ENCODE measurements at places on chromosomes 13 and 19. TPM values are rescaled to one million over a fixed set of nuclear protein-coding genes. Genes with fewer than 3 reads are reported as not detected.

GRCh38 chr13:25203127-25203740 lies 31.1 kb upstream of the AMER2 start:
- DNase-seq: no peak
- no peak overlapping the region for H3K27ac ChIP-seq
- H3K4me1 ChIP-seq: no peaks in the 10 kb centered on the region
- no peaks in the 10 kb centered on the region for H3K27me3 ChIP-seq

GRCh38 chr13:42355092-42355485 lies 83.1 kb downstream of the AKAP11 start:
- DNase-seq: peak; percentile 68
- H3K27ac ChIP-seq: peak overlapping the region; percentile 96
- peak overlapping the region; percentile 54 for H3K4me3 ChIP-seq
- no peaks in the 10 kb centered on the region for H3K27me3 ChIP-seq
- peaks cover 39% of the 10 kb centered on the region for H3K4me1 ChIP-seq

BIVM gene
- 27.7 TPM for total RNA-seq

DNA sequence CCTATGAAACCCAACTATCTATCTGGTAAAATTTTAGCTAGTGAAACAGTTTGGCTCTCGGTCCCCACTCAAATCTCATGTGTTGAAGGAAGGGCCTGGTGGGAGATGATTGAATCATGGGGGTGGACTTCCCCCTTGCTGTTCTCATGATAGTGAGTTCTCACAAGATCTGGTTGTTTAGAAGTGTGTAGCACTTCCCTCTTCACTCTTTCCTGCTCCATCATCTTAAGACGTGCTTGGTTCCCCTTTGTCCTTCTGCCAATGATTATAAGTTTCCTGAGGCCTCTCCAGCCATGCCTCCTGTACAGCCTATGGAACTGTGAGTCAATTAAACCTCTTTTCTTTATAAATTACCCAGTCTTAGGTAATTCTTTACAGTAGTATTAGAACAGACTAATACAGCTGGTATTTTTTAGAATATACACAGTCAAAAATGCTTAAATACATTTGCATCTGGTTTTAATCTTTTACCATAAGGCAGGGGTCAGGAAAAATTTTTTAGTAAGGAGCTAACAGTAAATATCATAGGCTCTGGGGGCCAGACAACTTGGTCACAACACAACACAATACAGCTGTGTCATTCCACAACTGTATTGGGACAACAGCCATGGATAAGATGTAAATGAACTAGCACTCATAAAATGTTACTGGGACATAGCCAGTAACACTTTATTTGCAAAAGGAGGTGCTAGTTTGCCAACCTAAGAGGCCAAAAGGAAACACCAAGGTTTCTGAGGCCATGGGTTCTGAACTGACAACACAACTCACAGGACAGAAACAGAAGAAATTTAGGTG lies 24.3 kb downstream of the DZIP1 start:
- no peaks in the 10 kb centered on the region for H3K36me3 ChIP-seq
- H3K27me3 ChIP-seq: peaks cover 8% of the 10 kb centered on the region
- DNase-seq: no peak
- no peak overlapping the region for H3K4me3 ChIP-seq
- no peaks in the 10 kb centered on the region for H3K4me1 ChIP-seq

ZNF813 gene
- 5.0 TPM for total RNA-seq

DNA sequence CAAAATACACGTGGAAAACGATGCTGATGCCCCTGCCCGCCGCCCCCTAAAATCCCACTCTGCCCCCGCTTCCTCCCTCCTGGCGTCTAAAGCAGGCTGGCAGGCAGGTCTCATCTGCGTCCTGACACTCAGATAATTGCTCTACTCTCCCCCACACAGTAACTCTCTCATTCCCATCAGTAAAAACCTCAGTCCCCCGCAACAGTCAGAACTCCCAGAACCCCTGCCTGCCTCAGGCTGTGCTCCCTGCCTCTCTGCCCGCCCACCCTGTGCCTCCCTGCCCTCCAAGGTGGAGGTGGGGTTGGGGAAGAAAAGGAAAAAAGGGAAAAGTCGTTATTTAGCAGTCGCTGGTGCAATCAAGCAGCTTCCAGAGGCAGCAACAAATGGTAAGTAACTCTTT lies 473.7 kb downstream of the EFNB2 start:
- no peaks in the 10 kb centered on the region for H3K36me3 ChIP-seq
- DNase-seq: no peak
- H3K27me3 ChIP-seq: no peaks in the 10 kb centered on the region
- no peak overlapping the region for H3K4me3 ChIP-seq
- no peaks in the 10 kb centered on the region for H3K4me1 ChIP-seq

DNA sequence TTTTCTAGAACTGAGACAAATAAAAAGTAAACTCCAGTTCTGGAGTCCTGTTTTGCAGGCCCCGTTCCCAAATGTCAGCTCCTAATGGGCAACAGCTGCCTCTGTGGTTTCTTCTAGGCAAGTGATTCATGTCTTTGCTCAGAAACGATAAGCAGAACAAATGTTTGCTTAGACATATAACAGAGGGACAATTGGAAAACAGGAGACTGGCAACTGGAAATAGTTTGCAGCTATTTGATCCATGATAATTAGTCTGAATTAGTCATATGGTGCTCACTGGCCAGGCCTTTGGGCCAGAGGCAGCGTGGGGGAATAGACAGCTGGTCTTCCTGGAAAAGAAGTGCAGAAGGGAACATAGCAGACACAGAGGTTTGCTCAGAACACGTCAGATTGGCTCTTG lies 29.2 kb upstream of the TSHZ3 start:
- no peak overlapping the region for H3K4me3 ChIP-seq
- no peaks in the 10 kb centered on the region for H3K27me3 ChIP-seq
- H3K36me3 ChIP-seq: no peaks in the 10 kb centered on the region
- no peaks in the 10 kb centered on the region for H3K4me1 ChIP-seq

ERICH4 gene
- not detected for total RNA-seq

DAND5 gene
- 0.34 TPM for total RNA-seq

GRCh38 chr19:53982611-53983010 lies 8.8 kb upstream of the CACNG6 start:
- no peak overlapping the region for H3K4me3 ChIP-seq
- H3K27ac ChIP-seq: no peak overlapping the region
- peaks cover 17% of the 10 kb centered on the region for H3K4me1 ChIP-seq
- peaks cover 35% of the 10 kb centered on the region for H3K27me3 ChIP-seq
- DNase-seq: no peak

DNA sequence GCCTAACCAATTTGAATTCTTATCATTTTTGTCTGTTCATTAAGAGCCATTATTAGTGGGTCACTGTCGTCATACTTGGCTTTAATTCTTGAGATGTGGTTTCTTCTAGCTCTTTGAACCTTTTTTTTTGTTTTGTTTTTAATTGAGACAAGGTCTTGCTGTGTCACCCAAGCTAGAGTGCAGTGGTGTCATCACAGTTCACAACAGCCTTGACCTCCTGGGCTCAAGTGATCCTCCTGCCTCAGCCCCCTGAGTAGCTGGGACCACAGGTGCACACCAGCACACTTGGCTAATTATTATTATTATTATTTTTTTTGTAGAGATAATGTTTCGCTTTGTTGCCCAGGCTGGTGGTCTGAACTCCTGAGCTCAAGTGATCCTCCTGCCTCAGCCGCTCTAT lies 25.8 kb upstream of the LDLR start:
- H3K27ac ChIP-seq: no peak overlapping the region
- H3K4me1 ChIP-seq: no peaks in the 10 kb centered on the region
- no peak for DNase-seq
- peaks cover 28% of the 10 kb centered on the region for H3K36me3 ChIP-seq

KASH5 gene
- not detected for total RNA-seq

FGF22 gene
- not detected for total RNA-seq

GRCh38 chr13:91346850-91347201 lies 661 bp upstream of the MIR17HG start:
- DNase-seq: peak; percentile 73
- H3K27me3 ChIP-seq: no peaks in the 10 kb centered on the region
- peak overlapping the region; percentile 93 for H3K27ac ChIP-seq
- H3K36me3 ChIP-seq: peaks cover 29% of the 10 kb centered on the region

OVOL3 gene
- total RNA-seq: not detected

NFIX gene
- 0.40 TPM for total RNA-seq

DNA sequence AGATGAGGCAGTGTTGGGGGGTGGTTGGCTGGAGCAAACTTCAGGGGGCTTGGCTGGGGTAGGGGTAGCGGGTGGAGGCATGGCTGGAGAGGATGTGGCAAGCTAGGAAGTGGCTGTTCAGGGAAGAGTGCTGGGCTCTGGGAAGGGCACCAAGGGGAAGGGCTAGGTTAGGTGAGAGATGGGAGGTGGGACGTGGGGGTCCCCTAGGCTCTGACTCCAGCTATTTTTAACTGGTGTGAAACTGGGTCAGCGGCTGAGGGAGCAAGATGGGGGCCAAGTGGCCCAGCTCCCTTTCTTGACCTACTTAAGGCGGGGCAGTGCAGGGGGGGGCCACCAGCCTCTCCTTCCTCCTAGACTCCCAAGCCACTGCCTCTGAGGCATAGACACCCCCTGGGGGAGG lies 7.3 kb downstream of the KCNC3 start:
- no peak overlapping the region for H3K4me3 ChIP-seq
- H3K4me1 ChIP-seq: peaks cover 13% of the 10 kb centered on the region
- H3K27ac ChIP-seq: no peak overlapping the region

ADGRE3 gene
- not detected for total RNA-seq

GRCh38 chr19:41993612-41994483 lies at the start of gene ATP1A3:
TSS of gene ATP1A3 (minus strand) at chr19:41994230. CDS start at chr19:41994076, 154 bp downstream.
- peak within 1 kb of the TSS; percentile 56 for H3K27ac ChIP-seq
- peak; percentile 65 for DNase-seq

- H3K4me3 ChIP-seq: no peak overlapping the region
- DNase-seq: no peak
- no peak overlapping the region for H3K27ac ChIP-seq
- H3K27me3 ChIP-seq: no peaks in the 10 kb centered on the region
- no peaks in the 10 kb centered on the region for H3K36me3 ChIP-seq
- no peaks in the 10 kb centered on the region for H3K4me1 ChIP-seq
Measured at GRCh38 chr13:35888981-35889380, 242.2 kb downstream of the DCLK1 start.

- no peaks in the 10 kb centered on the region for H3K4me1 ChIP-seq
- no peaks in the 10 kb centered on the region for H3K36me3 ChIP-seq
- H3K4me3 ChIP-seq: no peak overlapping the region
Measured at GRCh38 chr13:107339209-107339608, 771.3 kb upstream of the ARGLU1 start.

- H3K27me3 ChIP-seq: peaks cover 2% of the 10 kb centered on the region
- no peaks in the 10 kb centered on the region for H3K36me3 ChIP-seq
- H3K27ac ChIP-seq: no peak overlapping the region
- DNase-seq: no peak
Measured at GRCh38 chr19:738509-739128, 12.3 kb upstream of the MISP start.

SIGLEC12 gene
- 0.53 TPM for total RNA-seq

DNA sequence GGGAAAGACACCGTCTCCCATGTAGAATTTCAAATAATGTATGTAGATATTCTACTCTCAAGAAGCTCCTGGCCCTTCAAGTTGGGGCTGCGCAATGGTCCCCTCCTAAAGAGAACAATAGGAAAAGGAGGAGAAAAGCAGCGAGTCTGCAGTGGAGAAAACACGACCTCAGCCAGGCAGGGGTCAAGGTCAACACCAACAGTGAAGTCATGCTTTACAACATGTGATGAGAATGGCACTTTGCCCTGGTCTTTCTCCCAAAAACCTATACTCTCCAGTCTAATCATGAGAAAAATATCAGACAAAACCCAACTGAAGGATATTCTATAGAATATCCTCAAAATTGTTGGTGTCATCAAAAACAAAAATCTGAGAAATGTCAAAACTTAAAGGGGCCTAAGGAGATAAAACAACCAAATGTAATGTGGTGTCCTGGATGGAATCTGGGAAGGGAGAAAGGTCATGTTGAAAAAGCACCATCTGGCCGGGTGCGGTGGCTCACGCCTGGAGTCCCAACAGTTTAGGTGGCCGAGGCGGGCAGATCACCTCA lies 101.0 kb downstream of the SPACA7 start:
- no peaks in the 10 kb centered on the region for H3K4me1 ChIP-seq
- no peak for DNase-seq
- no peaks in the 10 kb centered on the region for H3K27me3 ChIP-seq
- no peak overlapping the region for H3K4me3 ChIP-seq
- H3K36me3 ChIP-seq: no peaks in the 10 kb centered on the region

DNA sequence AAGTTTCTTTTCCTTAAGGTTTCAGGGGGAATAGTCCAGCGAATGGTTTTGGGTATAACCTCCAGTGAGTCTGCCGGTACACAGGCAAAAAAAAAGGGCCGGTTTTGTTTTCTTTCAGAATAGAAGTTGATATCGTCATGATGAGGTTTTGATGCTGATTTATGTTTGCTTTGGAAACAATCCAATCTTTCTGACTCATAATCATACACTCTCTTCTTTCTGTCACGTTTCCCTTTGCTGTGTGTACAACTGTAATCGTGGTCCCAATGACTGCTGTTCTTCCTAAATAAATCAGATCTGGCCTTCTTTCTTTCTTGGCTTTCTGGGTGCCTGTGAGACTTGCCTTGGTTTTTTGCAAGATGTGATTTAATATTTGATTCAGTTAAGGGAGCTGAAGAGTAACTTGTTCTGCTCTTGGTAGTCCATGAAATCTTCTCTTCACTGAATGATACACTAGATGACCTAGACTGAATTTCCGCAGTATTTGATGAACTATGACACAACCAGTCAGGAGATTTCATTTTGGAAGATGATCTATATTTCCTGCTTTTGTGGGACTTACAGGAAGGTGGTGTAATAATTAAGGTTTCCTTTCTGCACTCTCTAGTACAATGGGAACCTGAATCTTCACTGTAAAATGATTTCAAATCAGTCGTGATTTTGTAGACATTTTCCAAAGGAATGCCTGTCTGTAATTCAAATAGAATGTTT lies 34.9 kb upstream of the METTL21C start:
- H3K27ac ChIP-seq: no peak overlapping the region
- H3K4me1 ChIP-seq: peaks cover 3% of the 10 kb centered on the region
- no peak for DNase-seq
- H3K27me3 ChIP-seq: peaks cover 26% of the 10 kb centered on the region
- H3K4me3 ChIP-seq: no peak overlapping the region
- no peaks in the 10 kb centered on the region for H3K36me3 ChIP-seq

DNA sequence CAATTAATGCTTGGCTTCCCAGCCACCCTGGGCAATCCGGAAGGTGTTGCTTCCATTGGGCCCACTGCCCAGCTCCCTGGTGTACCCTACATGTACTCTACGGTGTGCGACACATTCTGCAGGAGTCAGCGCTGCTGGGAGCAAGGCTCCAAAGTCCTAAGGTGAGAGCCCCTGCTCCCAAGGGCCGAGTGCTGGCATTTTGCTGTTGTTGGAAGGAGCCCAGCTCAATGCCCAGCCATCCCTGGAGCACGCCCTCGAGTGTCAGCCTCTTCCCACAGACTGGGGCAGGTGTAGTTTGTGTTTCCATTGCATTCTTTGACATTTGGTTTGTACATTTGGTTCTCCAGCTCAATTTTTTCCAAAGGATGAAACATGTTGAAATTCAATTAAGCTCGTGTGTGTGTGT lies 64.6 kb downstream of the GGACT start:
- no peak overlapping the region for H3K27ac ChIP-seq
- H3K27me3 ChIP-seq: no peaks in the 10 kb centered on the region
- H3K4me1 ChIP-seq: peaks cover 14% of the 10 kb centered on the region
- H3K36me3 ChIP-seq: no peaks in the 10 kb centered on the region
- H3K4me3 ChIP-seq: no peak overlapping the region

PLA2G4C gene
- total RNA-seq: 0.73 TPM

- H3K4me1 ChIP-seq: peaks cover 11% of the 10 kb centered on the region
- no peaks in the 10 kb centered on the region for H3K36me3 ChIP-seq
- H3K4me3 ChIP-seq: no peak within 1 kb of the TSS
Measured at GRCh38 chr19:38975214-38975860, at the start of gene FBXO17. TSS of gene FBXO17 (minus strand) at chr19:38975742. CDS start at chr19:38950319, 25,423 bp downstream.

Data from activated CD8-positive, alpha-beta T cell treated with anti-CD3 and anti-CD28 coated beads, Interleukin-2, amount 10 ng/mL, durations not matched to agents 7 days and 5 days (primary cell).